HuH-7 (cell line): ENCODE measurements at places on chromosomes 5 and 9.

DNA sequence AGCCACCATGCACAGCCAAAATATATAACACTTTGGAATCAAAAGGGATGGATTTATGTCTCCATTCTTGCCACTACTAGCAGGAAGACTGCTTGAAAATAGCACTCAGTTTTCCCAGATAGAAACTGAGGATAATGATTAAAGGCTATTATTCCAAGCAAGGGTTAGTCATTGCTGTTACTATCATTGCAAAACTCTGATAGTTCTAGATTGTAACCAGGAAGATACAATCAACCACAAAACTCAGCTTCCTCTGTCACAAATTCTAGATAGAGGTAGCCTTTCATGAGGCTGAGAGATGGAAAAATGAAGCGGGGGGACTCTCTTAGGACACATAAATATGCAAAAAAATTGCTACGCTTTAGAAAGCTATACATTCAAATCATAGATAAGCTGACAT lies 3.1 kb downstream of the ANXA1 start:
- DNase-seq: no peak

DNA sequence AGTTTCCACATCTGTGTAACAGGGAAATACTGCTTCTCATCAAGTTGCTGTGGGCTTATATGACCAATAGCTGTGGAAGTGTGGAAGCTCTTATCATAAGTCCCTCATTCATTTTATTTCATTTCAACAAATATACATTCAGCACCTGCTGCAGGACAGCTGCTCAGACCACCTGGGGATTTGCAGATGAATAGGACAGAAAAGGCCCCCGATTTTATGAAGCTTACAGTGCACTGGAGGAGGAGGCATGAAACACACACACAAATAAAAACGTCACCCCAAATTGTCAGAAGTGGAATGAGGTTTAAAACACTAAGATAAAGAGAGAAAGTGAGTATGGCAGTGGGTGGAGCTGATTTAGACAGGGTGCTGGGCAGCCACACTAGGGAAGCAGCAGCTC lies 107.2 kb downstream of the DRD1 start:
- no peak for DNase-seq

DNA sequence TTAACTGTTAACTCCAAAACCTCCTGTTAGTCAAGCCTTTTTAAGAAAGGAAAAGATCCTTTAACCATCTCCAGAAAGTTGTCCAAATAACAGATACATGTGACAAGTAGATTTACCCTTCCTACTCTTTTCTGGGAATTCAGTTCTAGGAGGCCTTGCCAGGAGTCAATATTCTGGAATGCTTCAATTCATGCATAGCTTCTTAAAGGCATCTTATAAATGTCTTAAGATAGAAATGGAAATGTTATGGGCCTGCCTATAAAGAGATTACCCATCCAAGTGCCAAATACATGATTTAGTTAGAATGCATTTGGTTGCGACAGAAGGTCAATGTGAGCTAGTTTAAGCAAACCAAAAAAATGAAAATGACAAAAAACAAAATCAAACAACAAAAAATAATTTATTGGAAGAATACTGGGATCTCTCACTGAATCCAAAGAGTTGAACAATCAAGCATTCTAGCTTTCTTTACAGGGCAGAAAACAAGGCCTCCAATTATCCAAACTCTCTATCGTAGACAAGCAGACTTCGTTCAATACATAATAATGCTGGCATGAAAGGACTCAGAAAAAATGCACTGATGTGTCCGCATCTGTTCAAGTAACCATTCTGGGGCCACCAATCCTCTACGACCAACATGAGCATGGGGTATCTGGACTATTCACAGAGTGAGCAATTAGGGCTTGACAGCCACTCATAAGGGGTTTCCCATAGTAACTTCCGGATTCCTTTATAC lies 188.6 kb downstream of the CTNND2 start:
- DNase-seq: no peak

DNA sequence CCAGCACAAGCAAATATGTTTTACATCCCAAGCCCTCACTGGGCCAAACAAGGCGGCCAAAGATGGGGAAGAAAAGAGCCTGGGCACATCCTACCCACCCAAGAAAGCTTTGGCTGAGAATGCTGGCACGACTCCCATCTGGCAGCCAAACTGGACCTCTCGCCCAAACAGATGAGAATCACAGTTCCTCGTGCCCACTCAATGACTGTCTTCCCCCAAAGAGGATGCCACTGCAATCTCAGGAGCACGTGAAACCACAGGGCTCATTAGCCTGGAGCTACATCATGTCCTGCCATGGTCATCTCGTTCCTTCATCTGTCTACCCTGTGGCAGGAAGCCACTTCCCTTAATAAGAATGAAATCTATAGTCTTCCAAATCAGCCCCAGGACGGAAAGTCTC lies 536.8 kb downstream of the BNC2 start:
- DNase-seq: no peak

DNA sequence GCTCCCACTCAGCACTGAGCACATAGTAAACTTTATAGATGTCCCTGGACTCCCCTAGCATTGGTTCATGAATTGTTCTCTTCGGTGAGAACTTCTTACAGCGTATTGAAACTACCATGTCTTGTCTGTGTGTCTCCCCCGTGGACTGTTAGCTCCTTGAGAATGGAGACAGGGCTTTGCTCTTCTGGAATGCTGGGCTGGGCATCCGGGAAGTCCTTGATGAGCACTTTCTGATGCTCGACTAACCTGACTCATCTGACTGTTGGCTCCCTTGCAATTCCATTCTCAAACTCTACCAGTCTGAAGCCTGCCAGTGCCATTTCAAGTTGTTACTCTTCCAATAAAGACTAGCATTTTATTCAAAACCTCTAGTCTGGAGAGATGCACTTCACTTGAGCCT lies 15.0 kb upstream of the PFDN1 start:
- no peak for DNase-seq

GRCh38 chr9:89476546-89476945 lies 21.4 kb downstream of the SEMA4D start:
- no peak for DNase-seq

DNA sequence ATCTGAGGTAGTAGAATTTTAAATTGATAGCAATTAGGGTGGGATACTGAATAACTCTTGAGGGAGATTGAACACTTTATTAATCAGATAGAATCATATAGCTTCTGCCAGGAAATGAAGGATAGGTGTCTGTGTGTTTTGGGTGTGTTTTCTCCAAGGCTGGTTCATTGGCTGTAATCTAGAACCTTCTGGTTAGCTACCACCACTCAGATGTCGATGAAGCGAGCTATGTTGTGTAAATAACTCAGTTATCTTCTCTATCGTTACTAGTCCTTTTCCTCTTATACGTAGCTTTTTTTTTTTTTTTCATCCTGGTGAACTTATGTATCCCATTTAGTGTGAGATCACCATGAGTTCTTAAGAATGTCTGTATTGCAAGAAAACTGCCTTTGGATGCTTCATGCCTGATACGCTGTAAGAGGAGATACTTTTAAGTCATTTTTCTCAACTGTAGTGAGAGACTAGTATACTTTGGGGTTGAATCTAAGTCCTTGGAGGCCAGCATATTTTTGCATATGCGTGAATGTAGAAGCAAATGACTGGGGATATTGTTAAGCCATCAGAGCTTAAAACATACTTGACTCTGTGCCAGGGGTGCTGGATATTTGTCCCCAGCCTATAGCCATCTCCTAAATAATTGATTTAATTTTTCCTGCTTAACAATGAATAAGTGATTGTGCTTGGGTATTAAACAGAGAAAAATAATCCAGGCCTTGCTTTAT lies 2.1 kb downstream of the TNFAIP8 start:
- no peak for DNase-seq

GRCh38 chr9:16396389-16396788 lies 474.1 kb downstream of the BNC2 start:
- no peak for DNase-seq

DNA sequence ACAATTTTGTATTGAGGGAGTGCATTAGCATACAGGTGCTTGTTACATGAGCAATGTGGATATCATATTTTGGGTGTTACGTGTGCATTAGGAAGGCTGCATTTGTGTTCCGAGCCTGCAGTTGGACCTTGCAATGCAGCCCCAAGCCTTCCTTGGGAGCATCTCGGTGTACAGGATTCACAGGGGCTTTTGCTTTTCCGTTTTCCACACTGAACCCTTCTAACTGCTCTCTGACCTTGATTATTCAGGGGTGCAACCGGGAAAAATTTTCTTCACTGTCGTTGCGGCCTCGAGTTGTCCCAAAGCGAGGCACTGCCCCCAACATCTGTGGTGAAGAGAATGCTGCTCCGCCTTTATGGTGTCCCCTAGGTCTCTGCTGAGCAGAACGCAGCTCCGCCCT lies 80.1 kb upstream of the PLEKHG4B start:
- DNase-seq: no peak

GRCh38 chr5:60872892-60873291 lies 28.8 kb upstream of the ELOVL7 start:
- DNase-seq: no peak

DNA sequence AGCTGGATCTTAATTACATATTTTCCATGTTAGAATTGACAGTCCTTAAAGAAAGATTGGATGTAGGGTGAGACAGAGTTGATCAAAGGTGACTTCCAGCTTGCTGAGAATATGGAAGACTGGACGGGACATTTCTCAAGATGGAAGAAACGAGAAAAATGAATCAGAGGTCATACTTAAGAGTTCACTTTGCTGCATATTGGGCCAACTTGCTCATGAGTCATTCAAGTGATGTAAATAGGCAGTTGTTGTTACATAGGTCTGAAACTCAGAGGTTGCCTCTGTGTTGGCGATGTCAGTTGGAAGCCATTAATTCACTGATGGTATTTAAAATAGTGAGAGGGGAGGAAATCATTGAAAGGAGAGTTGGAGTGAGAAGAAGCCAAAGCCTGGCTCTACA lies 132.8 kb downstream of the CD180 start:
- DNase-seq: no peak

DNA sequence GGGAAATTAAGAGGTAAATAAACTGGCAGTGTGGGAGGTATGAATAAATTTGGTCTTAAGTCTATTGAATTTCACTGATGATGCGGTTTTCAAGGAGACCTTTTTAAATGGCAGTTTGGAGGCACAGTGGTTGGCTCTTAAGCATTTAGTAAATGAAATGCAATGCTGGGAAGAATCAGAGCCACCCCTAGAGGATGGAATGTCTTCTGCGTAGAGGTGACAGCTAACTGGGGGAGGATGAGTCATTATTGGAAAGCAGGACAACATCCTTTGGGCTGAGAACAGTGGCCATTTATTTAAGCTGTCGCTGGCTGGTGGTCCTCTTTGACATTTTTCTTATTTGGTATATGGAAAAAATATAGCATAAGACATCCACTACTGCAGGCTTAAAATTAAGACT lies 163.2 kb downstream of the SH3GL2 start:
- DNase-seq: no peak

GRCh38 chr9:104293877-104294276 lies 199.8 kb downstream of the SMC2 start:
- DNase-seq: no peak

DNA sequence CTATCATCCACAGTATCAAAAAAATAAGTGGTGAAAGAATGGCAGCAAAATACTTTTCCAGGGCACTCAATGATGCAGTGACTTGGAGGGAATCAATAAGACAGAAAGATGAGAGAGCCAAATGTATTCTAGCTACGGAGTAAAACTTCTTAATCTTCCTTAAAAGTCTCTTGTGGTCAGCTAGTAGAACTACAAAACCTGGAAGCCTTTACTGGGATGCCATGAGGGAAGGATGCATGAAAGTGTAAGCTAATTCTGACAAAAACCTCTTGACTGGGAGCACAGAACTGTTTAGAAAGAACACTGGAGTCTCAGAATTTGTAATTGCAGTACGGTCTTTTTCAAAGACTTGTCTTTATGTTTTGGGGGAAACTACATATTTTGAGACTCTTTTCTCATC lies 432.8 kb upstream of the PTPRD start:
- no peak for DNase-seq

DNA sequence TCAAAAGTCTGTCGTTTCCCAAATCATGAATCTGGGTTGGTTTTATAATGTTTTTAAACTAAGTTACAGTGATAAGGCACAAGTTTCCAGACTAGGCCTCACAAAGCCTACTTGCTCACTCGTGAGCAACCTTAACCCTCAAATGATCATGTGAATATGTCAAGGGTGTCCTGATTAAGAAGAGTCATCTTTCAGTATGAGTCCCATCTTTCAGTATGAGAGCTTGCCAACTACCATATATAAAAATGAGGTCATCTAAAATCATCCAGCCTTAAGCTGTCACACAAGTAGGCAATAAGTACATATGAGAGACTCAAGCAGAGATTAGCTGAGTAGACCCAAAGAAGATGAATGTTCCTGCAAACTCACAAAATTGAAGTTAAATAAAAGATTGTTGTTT lies 668.4 kb upstream of the FAM174A start:
- no peak for DNase-seq

- DNase-seq: no peak
These were observed 56.1 kb upstream of the C9orf72 start for GRCh38 chr9:27629425-27629824.

DNA sequence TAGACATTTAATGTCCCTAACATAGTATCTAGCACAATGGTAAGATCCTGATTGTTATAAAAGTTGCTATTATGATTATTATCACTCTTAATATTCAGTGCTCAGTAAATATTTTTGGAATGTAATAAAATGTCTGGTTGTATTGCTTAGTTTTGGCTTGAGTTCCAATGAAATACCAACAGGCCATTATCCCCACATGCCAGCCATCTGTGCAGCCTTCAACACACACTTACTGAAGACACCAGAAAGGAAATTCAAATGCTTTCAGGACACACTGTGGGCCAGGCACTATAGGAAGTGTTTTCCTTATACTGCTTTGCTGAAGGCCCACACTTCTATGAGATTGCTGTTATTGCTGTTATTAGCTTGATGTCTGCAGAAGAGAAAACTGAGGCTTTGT lies 157.5 kb downstream of the TRIM32 start:
- DNase-seq: no peak
